ENCODE measurements at places on chromosomes 6 and 20. TPM values are rescaled to one million over a fixed set of nuclear protein-coding genes. Genes with fewer than 3 reads are reported as not detected.

- DNase-seq = no peak
Observed at GRCh38 chr20:19977373-19977770, 39.8 kb upstream of the NAA20 start.

GRCh38 chr6:139378882-139379341, 4.5 kb upstream of the CITED2 start:
- DNase-seq = no peak

The RREB1 gene
- total RNA-seq = 34.2 TPM

The TNNC2 gene
- not detected for total RNA-seq

The SOX4 gene
- total RNA-seq = 7.8 TPM

GRCh38 chr6:157943249-157943963, 38.3 kb upstream of the SYNJ2 start:
- DNase-seq = no peak

The EPHA7 gene
- 1.3 TPM for total RNA-seq

GRCh38 chr6:122730775-122731386, 48.6 kb upstream of the FABP7 start:
- DNase-seq = no peak

- no peak for DNase-seq
Observed at GRCh38 chr20:56797023-56797422, 167.9 kb downstream of the TFAP2C start.

- DNase-seq = no peak
Observed at GRCh38 chr6:109050012-109050411, 44.6 kb downstream of the SESN1 start.

DNA sequence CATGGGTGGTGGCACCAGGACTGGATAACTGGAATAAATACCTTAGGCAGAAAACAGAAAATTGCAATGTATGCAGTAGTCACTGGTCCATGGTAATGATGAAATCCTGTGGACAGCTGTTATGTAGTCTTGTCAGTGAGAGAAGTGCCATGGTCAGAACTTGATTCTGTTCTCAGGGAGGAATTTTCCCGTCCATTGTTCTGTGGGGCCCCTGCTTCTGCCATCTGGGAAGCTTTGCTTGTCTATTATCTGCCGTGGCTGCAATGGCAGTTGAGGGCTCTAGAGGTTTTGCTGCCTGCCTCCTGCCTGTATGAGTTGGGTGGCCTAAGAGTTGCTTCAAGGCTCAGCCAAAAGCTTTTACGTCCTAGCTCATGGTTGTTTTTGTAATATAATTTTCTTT, 126.8 kb upstream of the SLC35B3 start:
- DNase-seq = no peak

- DNase-seq = no peak
Observed at GRCh38 chr6:27868311-27868710, 43.9 kb downstream of the OR2B2 start.

The MAP1LC3A gene
- 112 TPM for total RNA-seq

The LRRC1 gene
- total RNA-seq = 1.1 TPM

DNA sequence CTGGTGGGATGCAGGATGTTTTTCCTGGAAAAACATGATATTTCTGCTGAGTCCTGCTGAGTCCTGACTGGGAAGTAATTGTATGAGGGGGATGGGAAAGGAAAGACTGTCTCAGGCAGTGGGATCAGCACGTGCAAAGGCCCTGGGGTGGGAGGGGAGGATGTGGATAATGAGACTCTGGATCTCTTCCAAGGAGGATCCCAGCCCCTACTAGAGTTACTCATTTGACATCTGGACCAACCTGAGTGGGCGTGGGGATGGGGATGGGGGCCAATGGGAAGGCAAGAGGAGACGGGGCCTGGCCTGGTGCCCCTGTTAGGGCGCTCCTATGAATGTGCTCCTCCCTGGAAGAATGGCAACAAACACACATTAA, 73.0 kb downstream of the CD40 start:
- DNase-seq = no peak

- DNase-seq = no peak
Observed at GRCh38 chr6:64266351-64266821, 630.8 kb downstream of the PHF3 start.

DNA sequence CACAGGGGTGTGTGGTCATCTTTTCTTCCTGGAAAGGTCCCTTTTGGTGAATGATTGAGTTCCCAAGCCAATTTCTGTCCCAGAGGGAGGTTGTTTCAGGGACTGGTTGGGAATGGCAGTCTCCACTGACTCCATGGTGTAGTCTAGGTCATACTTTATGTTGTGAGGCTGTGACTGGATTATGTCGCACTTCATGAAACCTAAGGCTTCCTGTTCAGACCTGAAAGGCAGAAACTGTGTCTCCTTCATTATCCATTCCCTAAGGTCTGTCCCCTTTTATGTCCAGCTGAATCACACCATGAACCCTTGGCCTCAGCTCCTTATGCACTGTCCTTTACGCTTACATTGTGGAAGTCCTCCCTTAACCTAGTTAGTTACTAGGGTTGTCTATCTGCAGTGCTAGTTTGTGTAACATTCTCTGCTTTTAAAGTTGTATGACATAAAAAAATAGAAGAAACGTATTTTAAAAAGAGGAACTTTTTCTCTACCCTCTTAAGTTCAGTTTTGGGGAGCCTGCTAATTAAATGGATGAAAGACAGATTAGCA, 191.3 kb downstream of the JARID2 start:
- no peak for DNase-seq

The AURKA gene
- 8.4 TPM for total RNA-seq

DNA sequence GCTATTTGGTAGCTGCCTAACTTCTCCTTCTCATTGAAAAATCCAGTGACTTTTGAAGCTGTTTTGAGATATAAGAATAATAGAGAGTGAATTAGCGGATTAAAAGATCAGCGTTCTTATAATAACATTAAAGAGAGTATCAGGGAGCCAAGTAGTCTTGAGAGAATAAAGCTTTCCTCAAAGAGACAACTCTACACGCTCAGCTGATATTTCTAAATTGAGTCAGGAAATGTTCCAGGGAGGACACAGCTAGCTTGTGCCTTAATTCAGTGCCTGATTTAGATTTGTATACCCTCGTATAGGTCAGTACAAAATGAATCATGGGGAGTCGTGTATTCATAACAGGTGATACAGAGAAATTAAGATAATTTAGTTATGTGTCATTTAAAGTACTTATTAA, 75.1 kb upstream of the QKI start:
- DNase-seq = no peak

GRCh38 chr20:47198254-47198671, 158.2 kb downstream of the ZMYND8 start:
- DNase-seq = no peak

DNA sequence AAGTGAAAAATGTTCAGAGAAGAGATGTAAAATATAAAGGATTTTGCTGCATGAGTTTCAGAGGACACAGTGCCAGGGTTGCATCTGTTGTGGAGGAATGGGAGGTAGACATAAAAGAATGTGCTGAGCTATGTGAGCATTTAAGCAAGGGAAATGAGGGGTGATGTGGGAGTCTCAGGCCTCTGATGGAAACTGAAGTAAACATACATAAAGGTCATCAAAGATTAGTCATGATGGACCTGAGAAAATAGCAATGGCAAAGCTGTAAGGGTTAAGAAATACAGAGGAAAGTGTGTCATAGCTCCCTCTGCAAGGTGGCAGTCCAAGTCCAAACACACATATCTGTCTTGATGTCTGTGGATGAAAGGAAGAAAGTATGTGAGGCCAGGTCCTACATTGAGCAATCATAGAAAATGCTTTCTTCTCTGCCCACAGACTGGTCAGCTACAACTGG, 306.6 kb upstream of the ECI2 start:
- no peak for DNase-seq

DNA sequence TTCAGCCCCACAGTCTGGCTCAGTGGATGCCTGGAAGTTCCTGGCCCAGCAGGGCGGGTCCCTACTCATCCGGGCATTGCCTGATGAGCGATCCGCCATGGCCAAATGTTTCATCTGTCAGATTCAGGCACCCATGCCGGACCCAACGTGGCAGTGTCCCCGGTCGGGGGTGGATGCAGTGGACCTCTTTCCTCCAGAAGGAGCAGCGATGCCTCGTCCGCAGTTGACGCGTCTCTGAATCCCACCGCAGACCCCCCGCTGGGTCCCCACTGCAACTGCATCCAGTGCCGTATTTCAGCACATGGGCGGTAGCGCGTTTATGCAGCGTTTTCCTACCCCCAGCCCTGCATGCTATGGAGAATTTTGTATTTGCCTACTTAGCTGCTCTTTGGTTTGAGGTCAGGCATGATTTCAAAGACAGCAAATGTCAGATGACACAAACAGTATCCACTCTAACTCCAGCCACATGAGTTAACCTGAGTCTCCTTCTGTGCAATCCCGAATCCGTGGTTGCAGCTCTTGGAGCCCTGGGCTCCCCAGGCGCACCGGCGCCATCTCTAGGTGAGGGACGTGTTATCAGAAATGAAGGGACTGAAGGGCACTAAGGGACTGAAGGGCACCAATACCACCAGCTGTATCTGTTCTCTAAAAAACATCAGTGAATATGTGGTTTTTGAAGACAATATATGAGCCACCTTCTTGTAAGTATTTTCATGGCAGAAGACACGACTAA, 72.6 kb upstream of the THBS2 start:
- no peak for DNase-seq

GRCh38 chr20:32193996-32194395, 13.5 kb downstream of the PLAGL2 start:
- no peak for DNase-seq

The TSHZ2 gene
- 4.2 TPM for total RNA-seq

DNA sequence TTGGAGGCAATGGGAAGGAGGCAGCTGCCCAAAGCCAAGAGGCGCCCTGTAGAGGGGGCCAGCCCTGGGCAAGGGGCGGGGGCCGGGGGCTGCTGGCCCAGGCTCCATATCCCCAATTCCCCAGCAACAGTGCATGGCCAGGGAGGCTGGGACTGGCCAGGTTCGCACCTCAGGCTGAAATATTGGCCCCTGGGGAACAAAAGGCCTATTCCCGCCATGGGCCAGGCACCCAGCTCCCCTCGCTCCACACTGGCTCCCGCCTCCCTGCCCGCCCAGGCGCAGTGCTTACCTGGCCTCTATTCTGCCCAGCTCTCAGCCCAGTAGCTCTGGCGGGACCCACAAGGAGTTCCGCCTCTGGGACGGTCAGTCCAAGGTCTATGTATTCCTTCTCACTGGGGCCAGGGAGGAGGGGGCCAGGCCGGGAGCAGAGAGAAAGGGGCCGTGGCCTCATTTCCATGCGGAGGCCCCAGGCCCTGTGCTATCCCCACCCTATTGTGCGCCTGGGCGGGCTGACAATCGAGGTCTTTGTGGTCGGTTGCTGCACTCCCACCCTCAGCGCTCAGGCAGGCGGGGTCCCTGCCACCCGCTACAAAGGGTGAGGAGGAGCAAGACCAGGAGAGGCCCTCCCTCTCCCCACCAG, 42.3 kb downstream of the YTHDF1 start:
- DNase-seq = no peak

GRCh38 chr6:113629975-113630737, 227.0 kb upstream of the MARCKS start:
- no peak for DNase-seq

- DNase-seq = no peak
Observed at GRCh38 chr6:36484736-36485135, 41.9 kb downstream of the KCTD20 start.

The SLC26A8 gene
- total RNA-seq = not detected

The TOMM6 gene
- 226 TPM for total RNA-seq

- no peak for DNase-seq
Observed at GRCh38 chr20:48166082-48166835, 381.0 kb upstream of the SULF2 start.

DNA sequence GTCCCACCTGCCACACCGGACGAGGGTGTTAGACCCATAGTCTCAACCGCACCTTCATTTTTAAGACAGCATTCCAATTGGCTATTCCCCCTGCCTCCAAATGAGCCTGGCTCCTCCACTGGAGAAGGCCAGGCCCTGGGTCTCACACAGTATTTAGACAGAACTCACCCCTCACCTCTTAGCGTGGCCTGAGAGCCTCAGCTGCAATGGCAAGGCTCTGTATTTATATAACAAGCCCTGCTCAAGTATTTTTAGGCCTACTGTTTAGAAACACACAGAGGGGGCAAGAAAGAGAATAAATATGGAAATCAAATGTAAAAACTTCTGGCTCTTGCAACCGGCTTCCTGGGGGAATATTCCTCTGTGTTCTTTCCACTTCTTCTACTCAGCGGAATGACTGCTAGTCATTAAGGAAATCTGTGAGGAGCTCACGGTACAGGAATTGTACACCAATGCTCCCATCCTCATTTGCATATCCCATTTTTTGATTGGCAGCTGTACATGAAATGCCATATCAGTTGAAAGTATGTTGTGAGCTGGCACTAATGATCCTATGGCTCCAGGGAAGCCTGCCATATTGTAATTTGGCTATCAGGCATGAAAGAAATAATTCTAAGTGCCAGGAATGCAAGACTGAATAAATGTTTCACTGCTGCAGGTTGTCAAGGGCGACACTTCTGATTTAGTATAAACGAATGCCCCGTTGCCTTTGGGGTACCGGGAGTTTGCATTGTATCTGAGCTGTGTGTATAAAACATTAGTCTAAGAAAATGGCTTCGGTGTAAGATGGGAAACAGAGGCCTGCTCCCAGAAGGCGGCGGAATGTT, 207.5 kb downstream of the ZNF217 start:
- no peak for DNase-seq

The PRKN gene
- 19.5 TPM for total RNA-seq

The MYLK2 gene
- total RNA-seq = 0.35 TPM

DNA sequence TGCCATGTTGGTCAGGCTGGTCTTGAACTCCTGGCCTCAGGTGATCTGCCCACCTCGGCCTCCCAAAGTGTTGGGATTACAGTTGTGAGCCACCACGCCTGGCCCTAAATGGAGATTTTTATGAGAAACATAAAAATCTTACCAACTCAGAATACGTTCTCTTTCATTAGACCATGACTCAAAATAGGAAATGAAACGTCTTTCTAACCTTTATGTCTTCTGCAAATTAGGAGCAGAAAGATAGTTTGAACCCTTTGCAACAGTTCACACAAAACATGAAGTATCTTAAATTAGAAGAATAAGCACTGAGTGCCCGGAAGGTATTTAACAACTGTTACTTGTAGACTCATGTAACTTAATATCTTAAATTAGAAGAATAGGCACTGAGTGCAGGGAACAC, 48.3 kb downstream of the AHI1 start:
- no peak for DNase-seq

DNA sequence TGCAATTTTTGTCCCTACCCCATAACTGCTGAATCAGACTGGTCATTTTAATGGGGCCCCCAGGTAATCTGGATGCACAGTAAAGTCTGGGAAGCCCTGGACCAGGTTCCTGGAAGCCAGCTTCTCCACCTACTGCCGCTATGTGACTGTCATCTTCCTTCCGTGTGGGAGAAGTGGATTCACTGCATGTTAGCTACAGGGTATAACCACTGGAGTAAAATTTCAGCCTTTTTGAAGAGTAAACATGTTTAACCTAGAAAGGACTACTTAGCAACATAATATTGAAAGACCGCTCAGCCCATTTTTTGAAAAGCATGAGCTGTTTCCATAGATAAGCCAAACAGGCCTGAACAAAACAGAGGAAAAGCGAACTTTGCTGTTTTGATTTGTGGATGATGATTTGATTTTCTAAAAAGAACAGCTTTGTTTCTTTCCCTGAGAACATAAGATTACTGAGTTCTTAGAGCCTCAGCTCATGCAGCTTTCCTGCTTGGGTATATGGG, 208.1 kb downstream of the PLCB4 start:
- DNase-seq = no peak

The PRICKLE4 gene
- 3.3 TPM for total RNA-seq

- DNase-seq = no peak
Observed at GRCh38 chr6:137772541-137773250, 94.4 kb upstream of the TNFAIP3 start.

All from Right ventricle myocardium inferior (tissue), 1 donor.